ENCODE measurements at places on chromosomes 4 and X.

- DNase-seq = no peak
Measured at GRCh38 chr4:187178587-187178986, 454.9 kb upstream of the FAT1 start.

GRCh38 chr4:169489306-169489705 is 123.1 kb downstream of the NEK1 start:
- DNase-seq = no peak

- no peak for DNase-seq
Measured at GRCh38 chr4:75715105-75715799, 9.1 kb upstream of the USO1 start.

GRCh38 chr4:154073107-154073822 is 284.4 kb upstream of the SFRP2 start:
- no peak for DNase-seq

GRCh38 chr4:5712931-5713330 is 1.9 kb downstream of the EVC start:
- no peak for DNase-seq

All from NCI-H524 treated with DMSO at 0.1 percent for 48 hours (cell line).